Fibroblast of the aortic adventitia (primary cell): ENCODE measurements at places on chromosomes 5 and 9.

DNA sequence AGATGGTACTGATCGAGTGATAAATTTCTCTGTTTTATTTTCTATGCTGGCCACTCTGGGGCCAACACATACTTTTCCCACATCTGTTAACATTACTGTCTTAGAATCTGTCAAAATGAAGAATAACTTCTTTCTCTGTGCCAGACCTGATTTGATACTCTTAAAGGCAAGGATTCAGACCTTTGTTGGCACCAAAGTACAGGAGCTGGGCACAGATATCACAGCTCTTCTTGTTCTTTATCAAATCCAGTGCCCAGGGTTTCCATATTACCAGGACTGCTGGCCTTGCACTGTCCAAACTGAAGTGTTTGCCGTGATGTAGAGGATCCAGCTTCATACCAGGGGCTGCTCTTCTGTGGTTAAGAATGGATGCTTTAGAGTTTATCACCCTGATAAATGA is 20.9 kb downstream of the ZNF474 start:
- DNase-seq, result peak; percentile 82

DNA sequence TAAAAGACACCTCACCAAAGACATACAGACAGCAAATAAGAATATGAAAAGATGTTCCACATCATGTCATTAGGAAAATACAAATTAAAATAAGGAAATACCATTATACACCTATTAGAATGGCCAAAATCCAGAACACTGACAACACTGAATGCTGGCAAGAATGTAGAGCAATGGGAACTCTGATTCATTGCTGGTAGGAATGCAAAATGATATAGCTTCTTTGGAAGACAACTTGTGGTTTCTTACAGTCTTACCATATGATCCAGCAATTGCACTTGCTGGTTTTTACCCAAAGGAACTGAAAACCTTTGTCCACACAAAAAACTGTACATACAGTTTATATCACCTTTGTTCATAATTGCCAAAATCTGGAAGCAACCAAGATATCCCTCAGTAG is 6.5 kb downstream of the TMEM161B start:
- peak; percentile 37 for DNase-seq

DNA sequence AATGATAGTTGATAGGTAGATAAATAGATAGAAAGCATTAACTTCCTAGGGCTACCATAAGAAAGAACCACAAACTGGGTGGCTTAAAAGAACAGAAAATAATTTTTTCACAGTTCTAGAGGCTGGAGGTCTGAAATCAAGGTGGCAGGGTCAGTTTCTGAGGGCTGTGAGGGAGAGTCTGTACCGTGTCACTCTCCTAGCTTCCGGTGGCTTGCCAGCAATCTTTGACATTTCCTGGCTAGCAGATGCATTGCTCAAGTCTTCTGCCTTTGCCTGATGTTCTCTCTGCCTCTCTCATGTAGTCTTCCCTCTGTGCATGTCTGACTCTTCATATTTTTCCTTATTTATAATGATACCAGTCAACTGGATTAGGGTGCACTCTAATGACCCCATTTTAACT is 1132.7 kb downstream of the CDH9 start:
- DNase-seq, result no peak

GRCh38 chr9:77896269-77896937 is 135.2 kb downstream of the GNAQ start:
- no peak for DNase-seq

DNA sequence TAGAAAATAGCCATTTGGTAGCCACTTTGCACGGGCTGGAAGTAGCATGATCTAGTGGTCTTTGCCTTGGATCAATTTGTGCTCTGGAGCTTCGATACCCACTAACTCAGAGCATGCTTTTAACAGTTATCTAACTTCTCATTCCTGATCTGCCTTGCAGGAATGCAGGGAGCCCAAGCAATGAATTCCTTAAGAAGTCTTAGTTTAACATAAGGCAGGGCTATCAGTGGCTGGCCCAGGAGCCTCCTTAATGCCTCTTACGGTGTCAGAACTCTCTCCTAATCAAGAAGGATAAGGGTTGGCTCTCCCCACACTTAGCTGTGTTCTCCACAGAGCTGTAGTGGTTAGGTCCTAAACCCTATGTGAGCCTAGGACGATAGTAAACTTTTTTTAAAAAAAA is 95.8 kb upstream of the TBCA start:
- DNase-seq, result no peak

GRCh38 chr9:89677702-89678395 is 73.0 kb downstream of the GADD45G start:
- DNase-seq, result no peak

DNA sequence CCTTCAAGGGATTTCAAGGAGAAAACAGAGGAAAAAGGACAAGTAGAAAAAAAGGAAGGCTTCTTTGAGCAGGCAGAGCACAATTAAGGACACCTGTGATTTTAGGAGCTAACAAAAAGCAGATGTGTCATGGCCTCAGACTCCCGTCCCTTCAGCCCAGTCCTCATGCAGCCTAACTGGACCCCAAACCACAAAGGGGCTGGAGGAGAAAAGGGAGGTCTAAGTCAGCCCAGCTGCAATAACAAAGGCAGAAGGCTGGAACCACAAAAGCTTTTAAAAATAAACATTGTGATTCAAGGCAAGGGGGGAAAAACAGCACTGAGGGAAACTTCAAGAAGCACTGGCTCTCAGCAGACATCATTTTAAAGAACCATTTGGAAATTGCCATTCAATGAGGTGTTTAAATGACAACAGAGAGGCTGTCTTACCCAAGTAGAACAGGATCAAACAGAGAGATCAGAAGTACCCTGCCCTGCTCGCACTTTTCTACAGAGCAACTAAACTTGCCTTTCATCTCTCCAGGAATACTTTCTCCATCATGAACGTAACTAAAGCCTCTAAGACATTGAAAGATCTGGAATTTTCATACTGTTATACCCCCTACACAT is 89.3 kb downstream of the SEMA5A start:
- peak; percentile 74 for DNase-seq

DNA sequence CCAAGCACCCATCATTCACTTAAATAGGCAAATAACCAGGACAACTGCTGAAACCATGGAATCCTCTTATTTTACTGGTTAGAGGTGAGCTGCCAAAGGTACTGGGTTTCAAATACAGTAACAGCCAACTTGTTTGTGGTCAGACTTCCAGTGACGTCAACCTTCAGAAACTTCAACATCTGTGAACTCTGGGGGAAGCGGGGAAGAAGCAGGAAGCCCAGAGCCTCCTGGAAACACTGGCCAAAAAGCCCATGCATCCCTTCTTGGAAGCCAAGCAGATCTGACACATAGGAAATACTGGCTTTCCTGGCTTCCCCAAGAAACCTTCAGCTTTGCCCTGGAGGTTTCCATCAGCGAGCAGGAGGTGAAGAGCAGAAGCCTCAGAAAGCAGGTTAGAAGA is 4.9 kb upstream of the FRRS1L start:
- DNase-seq, result peak; percentile 12

- no peak for DNase-seq
Observed at GRCh38 chr5:113548396-113548795, 34.9 kb downstream of the YTHDC2 start.

GRCh38 chr5:128135286-128135685 is 51.7 kb downstream of the SLC12A2 start:
- no peak for DNase-seq

DNA sequence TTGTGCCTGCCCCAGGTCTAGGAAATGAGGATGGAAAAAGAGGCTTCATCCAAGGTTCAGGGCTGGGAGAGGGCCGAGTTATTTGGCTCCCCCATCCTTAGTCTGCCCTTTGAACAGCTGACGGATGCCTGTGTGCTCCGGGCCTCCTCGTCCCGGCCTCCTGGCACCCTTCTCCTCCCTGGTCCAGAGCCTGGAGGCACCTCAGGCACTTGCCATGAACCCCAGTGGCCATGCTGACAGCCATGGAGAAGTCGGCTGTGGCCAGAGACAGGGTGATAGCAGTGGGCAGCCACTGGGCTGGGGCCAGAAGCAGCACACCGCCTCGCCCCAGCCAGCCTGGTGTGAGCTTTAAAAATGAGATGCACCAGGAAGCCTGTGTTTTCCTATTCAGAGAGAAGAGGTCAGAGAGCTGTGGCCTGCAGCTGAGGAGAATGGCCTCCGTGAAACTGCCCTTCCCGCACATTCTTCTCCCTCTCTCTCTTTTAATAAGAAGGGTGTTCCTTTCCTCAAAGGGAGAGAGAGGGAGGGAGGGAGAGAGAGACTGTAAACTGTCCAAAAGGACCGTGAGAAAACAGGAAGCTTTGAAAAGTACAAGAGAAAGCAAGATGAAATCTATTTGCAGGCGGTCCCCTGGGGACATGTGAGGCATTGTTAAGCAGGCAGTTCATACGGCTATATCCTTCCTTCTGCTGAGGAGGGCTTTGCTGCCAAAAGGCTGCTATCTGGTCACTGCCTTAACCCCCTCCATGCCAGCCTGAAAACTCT is 55.3 kb downstream of the ZNF366 start:
- peak; percentile 100 for DNase-seq

DNA sequence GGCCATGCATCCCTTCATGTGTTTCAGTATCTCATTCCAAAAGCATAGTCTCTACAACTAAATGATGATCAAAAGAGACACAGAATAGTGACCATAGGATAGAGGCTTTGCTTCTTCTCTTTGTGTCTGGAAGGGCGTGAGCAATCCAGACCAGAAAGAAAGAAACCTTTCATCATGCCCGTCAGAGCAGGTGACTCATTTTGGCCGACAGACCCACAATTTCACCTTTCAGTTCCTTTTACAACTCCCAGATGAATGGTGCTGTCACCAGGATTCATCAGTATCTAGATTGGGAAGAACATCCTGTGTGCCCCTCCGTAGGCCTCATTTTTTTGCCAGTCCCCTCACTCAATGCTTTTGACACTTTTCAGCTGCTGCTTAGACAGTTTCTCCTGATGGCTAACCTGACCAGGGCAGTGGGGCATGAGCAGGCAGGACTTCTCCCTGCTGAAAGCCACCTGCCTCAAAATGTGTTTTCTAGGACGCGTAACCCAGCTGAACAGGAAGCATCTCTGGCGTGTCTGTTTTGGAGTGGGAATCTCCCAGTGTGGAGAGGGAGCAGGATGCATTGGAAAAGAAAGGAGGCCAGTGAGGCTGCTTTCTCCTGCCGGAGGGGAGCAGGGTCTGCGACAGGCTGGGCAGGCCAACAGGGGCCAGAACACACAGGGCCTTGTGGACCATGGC is 21.2 kb downstream of the ABLIM3 start:
- DNase-seq, result no peak

DNA sequence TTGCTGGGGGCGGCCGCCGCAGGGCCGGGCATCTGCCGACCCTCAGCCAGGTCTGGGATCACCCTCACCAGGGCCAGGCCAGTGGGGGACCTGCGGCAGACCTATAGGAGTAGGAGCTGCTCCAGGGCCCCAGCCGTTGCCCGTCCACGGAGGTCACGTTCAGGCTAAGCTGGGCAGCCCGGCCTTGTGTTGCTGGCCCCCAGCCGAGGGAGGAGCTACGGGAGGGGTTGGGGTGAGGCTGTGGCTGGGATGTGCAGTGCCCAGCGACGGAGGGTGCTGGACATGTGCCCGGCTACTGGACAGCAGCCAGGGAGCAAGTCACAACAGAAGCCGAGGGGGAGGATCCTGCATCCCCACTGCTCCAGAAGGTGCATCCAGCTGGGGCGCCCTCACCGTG is 39.6 kb upstream of the SLC6A19 start:
- no peak for DNase-seq

GRCh38 chr9:107933097-107933496 is 443.5 kb upstream of the KLF4 start:
- DNase-seq, result no peak

DNA sequence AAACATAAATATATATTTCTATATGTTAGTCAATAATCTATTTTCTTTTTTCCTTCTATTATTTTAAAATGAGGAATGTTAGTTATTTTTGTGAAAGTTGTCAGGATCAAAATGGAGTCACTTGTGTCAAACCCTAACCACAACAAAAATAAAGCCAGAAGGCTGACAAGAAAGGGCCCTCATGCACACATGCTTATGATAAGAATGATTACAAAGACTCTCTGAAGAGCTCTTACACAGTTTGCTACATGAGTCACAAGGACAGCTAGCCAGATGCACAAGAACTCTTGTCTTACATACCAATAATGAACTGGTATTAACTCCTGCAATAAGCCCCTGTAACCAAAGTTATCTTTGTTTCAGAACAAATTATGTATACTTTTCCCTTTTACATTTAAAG is 64.7 kb downstream of the GGTA1 start:
- DNase-seq, result peak; percentile 68

DNA sequence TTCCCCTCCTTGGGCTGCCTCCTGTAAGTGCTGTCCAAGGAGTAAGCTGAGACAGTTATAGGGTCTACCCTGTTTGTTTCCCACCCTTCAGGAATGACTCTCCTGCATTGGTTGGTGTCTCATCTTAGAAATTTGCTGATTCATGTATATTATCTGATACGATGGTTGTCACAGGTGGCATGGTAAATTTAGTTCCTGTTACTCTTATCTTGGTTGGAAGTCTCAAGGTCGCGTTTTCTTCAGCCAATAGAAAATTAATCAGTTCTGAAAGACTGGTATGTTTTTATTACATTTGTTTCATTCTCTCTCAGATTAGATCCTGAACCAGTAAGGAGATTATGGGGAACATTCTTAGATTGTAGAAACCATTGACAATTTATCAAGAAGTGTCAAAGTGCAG is 42.7 kb downstream of the SCGB3A1 start:
- DNase-seq, result no peak

- no peak for DNase-seq
Observed at GRCh38 chr5:93431250-93431649, 149.8 kb downstream of the NR2F1-AS1 start.

DNA sequence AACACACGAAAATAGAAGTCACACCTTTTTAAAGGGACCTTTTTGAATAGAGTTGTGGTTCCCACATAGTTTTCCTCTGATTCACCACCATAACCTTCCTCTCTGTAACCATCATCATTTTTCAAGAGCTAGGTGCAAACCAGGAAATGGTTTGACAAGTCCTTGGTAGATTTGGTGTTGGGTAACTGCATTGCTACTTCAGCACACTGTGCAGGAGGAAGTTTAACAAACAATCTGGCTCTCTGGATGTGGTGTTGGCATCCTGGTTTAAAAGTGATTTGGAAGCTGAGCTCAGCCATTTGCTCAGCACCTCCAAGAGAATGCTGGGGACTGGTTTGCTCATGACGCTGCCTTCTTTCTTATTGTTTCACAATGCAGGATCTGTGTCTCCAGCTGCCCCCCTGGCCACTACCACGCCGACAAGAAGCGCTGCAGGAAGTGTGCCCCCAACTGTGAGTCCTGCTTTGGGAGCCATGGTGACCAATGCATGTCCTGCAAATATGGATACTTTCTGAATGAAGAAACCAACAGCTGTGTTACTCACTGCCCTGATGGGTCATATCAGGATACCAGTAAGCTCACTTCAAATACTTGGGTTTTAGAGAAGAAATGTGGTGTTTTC is 213.1 kb downstream of the RFK start:
- DNase-seq, result peak; percentile 60
